ENCODE measurements at places on chromosomes 5 and 9. TPM values are rescaled to one million over a fixed set of nuclear protein-coding genes. Genes with fewer than 3 reads are reported as not detected.

Gene PCDHGA6
- total RNA-seq, result 4.8 TPM

Gene PITX1
- total RNA-seq, result 3.1 TPM

Gene DND1
- total RNA-seq, result under 0.01 TPM

Gene GOLGA2
- 96.0 TPM for total RNA-seq

- H3K36me3 ChIP-seq, result no peaks in the 10 kb centered on the region
- DNase-seq, result no peak
- H3K27ac ChIP-seq, result no peak overlapping the region
Observed at GRCh38 chr9:106322706-106323245, 540.2 kb upstream of the ZNF462 start.

DNA sequence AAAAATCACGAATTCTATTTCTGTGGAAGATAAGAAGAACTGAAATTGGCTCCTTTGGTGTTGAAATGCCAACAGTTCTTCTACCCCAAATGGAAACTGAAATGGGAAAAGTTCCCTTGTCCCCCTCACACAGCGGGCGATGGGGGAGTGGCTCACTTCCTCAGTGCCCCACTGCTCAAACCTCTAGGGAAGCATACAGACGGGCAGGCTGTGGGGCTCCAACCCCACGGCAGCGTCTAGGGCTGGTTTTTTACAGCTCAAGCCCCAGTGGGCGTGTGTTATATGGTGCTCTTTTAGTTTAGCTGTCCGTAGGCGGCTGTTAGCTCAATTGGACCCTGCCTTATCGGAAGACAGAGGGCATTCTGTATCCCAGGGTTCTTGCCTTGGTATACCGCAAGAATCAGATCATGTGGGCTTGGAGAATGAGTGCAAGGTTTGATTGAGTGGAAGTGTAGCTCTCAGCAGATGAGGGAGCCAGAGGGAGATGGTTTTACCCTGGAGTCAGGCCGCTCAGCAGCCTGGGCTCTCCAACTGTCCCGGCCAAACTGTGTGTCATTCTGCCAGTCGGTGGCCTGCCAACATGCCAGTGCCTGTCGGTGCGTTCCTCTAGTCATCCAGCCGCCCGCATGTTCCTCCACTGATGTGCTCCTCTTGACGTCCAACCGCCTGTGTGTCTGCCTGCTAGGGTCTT is 166.3 kb upstream of the ZNF608 start:
- no peak overlapping the region for H3K4me3 ChIP-seq
- H3K4me1 ChIP-seq, result no peaks in the 10 kb centered on the region
- no peaks in the 10 kb centered on the region for H3K27me3 ChIP-seq
- H3K36me3 ChIP-seq, result no peaks in the 10 kb centered on the region

GRCh38 chr5:58317009-58317408 is 142.9 kb downstream of the PLK2 start:
- no peaks in the 10 kb centered on the region for H3K36me3 ChIP-seq
- H3K4me1 ChIP-seq, result no peaks in the 10 kb centered on the region
- no peak overlapping the region for H3K4me3 ChIP-seq
- DNase-seq, result no peak

- DNase-seq, result no peak
- no peak overlapping the region for H3K4me3 ChIP-seq
- H3K36me3 ChIP-seq, result no peaks in the 10 kb centered on the region
- H3K4me1 ChIP-seq, result no peaks in the 10 kb centered on the region
- H3K27ac ChIP-seq, result no peak overlapping the region
Observed at GRCh38 chr5:33268374-33268773, 172.4 kb upstream of the TARS1 start.

DNA sequence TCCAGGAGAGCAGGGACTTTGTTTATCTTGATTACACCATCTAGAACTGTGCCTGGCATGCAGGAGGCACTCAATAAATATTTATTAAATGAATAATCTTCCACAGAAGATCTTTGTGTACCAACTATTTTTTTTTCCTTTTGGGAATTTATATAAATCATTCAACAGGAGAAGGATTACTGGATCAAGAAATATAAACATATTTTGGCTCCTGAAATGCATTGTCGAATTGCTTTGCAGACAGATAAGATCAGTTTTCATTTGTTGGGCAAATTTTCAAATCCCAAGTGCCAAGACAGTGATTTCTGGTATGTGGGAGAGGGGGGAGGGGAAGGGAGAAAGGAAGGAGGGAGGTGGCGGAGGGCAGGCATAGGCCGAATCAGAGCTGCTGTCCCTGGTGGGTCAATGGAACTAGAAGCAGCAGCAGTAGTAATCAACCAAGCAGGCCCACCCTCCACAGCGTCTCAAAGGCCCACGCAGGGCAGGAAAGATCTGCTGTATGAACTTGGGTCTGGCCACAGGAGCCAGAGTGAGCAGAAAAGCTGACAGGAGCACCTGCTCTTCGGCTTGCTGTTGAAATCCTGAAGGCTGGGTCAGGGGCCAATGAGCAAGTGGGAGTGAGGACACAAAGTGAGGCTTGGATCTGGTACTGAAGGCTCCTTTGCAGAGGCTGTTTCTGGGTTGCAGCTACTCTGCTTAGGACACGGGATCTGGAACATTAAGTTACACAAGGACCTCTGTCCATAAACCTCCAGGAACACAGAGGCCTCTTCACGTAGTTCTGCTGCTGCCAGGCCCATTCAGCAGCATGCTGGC is 15.8 kb upstream of the TRAF1 start:
- H3K27ac ChIP-seq, result no peak overlapping the region
- no peak for DNase-seq
- no peak overlapping the region for H3K4me3 ChIP-seq
- H3K4me1 ChIP-seq, result peaks cover 14% of the 10 kb centered on the region
- H3K27me3 ChIP-seq, result no peaks in the 10 kb centered on the region

Data from fibroblast of lung (primary cell).